ENCODE measurements at places on chromosomes 2 and 18.

- no peak for DNase-seq
Observed at GRCh38 chr18:2715990-2716389, 60.5 kb downstream of the SMCHD1 start.

GRCh38 chr2:224432003-224432579 lies 30.2 kb upstream of the FAM124B start:
- no peak for DNase-seq

- DNase-seq = no peak
Observed at GRCh38 chr18:76468345-76469304, 26.4 kb downstream of the ZNF516 start.

GRCh38 chr2:8238521-8239230 lies 443.2 kb upstream of the ID2 start:
- no peak for DNase-seq

DNA sequence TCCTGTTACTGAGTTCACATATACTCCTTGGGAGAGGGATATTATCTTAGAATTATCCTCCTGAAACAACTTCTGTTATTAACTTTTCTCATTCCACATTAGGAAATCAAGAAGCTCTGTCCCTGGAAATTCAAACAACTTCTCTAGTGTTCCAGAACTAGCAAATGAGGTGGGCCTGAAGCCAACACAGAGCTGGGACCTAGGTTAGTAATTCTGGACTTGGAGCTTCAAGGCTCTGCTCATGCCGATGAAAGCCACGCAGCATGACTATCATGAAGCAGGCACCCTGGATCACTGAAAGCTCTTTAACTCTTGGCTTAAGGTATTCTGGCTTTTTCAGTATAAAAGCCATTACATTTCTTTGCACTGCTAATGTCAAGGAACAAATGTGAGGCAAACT lies 242.7 kb downstream of the TGIF1 start:
- no peak for DNase-seq

DNA sequence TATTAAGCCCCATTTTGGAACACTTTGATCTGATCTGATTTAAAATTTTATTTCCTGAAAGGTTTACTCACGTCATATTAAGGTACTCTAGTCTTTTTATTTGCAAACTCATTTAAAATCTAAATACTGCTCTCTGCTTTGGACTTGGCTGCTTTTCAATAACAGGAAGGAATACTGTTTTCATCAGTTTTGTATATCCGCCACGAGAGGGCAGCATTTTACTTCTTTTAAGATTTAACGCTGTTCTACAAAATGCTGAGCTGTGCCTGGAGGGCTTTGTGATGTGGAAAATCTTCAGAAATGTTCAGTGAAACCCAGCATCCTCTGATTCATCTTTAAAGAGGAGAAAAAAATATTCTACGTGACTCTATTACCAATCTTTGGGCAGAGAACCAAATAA lies 37.5 kb upstream of the SLC38A11 start:
- peak; percentile 88 for DNase-seq

DNA sequence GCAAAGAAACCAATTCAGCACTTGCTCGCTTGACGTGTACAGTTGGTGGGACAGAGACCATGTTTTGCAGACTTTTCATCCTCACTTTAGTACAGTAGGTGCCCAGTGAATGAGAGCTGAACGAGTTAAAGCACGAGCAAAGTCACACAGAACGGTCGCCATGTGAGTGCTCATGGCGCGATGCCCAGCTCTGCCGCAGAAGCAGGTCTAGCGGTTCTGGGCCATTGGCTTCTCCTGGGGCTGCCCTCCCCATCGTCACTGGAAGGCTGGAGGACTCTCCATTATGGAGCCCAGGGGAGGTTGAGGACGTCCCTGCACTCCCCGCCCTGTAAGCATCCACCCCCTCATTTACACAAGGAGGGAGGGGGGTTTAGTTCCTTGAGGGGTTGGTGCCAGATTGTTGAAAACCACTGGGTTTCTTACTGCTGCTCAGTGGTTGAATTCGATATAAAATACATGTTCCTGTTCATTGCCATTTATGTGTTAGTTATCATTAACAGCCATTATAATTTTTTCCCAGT lies 24.9 kb downstream of the PTGR3 start:
- no peak for DNase-seq

Data from NCI-H82 (cell line).